ENCODE measurements at places on chromosomes 3 and 15.

DNA sequence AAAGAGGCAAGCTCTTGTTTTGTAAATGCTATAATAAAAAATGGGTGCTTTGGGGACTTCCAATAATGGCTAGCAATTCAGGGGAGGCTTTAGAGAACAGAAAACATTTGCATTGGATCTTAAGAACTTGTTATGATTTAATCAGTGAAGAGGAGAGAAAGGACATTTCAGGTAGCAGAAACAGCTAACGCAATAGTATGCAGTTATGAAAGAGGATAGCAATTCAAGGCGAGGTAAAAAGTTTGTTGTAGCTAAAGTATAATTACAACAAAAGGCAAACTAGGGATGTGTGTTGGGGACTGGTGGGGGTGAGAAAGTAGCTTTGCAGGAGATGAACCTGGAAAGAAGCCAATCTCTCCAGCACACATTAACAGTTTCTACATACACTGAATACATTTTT lies 558.7 kb upstream of the SEMA6D start:
- no peak for DNase-seq

DNA sequence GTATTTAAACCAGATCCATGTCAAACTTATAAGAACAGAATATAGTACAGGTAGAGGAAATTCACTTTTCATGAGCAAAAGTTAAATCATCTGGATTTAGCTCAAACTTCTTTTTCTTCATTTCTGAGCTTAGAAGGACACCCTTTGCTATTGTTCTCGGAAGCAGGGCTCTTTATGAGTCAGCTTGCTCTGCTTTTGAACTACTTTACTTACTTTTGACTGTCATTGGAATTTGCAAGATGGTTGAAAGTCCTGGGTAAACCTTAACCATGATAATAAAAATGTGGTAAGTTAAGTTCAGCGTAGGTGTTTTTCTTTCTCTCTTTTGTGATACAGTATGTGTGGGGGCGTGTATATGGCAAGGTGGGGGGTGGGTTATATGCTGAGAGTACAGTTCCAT lies 312.7 kb upstream of the DPH6 start:
- DNase-seq = no peak

GRCh38 chr3:53114011-53114400 lies 16.2 kb downstream of the RFT1 start:
- DNase-seq = peak; percentile 56

DNA sequence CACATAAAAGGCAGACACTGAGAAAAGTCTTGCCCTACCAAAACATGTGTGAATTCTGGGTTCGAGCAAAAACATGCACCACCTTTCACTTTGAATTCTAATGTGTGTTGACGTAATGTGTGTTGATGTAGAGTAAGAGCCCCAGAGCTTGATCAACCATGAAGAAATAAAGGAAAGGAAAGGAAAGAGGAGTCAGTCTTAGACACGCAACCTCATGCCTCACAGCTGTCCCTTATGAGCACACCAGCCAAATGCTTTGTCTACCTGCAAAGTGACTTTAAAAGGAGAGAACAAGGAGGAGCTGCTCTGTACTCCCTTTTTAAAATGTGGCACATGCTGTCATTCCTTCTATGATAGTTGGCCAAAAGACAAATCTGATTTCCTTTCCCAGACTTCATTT lies 80.8 kb downstream of the RFTN1 start:
- DNase-seq = no peak

DNA sequence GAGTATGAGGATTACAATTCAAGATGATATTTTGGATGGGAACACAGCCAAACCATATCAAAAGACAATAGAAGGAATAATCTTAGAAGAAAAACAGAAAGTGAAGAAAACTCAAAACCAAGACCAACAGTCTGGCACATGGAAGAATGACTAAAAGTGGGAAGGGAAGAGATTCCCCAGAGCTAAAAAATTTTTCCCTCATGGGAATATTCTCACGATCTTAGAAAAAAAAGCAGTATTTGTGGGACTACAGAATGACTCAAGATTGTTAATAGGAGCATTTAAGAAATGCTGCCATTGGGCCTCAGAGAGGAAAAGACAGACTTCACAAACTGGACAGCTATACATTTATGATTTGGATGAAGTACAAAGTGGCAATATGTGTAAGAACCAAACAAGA lies 18.3 kb downstream of the OSTN start:
- no peak for DNase-seq

All from inflammatory macrophage treated with lipopolysaccharide for 1 hour (primary cell).